Suprapubic skin (tissue), 4 donors: ENCODE measurements at places on chromosomes 12 and 14.

GRCh38 chr12:65792724-65793123, 31.6 kb upstream of the HMGA2 start:
- DNase-seq = no peak

DNA sequence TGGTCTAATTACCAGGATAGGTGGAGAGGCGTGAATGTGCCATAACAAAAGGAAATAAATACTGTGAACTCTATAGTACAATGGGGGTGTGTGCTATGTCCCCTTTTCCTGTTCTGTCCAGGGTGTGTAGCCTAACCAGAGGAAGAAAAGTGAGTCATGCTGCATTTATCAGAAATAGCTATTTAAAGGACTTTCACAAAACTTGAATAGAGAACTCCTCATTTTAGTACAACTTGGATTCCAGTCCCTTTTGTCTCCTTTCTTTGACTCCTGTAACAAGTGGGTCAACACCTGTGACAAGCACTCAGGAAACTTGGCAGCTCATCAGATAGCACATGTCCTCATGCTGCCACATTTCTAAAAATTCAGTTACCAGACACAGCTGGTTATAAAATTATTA, 123.4 kb downstream of the CCDC91 start:
- DNase-seq = no peak

DNA sequence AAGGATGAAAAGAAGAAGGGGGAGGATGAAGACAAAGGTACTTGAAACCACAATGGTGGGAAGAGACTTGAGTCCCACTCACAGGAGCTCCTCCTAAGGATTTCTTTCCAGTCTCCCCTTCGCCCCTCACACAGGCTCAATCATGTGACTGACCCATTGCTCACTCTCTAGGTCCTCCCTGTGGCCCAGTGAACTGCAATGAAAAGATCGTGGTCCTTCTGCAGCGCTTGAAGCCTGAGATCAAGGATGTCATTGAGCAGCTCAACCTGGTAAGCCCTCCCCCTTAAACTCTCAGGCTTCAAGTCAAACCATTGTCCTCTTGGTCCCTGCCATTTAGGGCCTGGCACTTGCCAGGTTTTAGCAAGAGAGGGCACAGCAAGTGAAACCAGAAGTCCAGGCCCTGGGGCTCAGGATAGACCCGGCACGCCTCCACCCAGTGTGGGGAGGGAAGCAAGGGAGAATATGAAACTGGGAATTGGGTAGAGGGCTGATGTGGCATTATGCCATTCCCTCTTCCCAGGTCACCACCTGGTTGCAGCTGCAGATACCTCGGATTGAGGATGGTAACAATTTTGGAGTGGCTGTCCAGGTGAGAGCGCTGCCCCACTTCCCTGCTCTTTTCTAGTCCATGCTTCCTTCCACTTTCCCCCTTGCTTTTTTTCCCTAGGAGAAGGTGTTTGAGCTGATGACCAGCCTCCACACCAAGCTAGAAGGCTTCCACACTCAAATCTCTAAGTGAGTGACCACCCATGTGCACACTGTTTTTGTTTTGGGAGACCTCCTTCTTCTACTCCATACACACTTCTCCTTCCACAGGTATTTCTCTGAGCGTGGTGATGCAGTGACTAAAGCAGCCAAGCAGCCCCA, 1.8 kb downstream of the PSME1 start:
- no peak for DNase-seq

GRCh38 chr12:131721548-131721947, 10.7 kb downstream of the SFSWAP start:
- no peak for DNase-seq

DNA sequence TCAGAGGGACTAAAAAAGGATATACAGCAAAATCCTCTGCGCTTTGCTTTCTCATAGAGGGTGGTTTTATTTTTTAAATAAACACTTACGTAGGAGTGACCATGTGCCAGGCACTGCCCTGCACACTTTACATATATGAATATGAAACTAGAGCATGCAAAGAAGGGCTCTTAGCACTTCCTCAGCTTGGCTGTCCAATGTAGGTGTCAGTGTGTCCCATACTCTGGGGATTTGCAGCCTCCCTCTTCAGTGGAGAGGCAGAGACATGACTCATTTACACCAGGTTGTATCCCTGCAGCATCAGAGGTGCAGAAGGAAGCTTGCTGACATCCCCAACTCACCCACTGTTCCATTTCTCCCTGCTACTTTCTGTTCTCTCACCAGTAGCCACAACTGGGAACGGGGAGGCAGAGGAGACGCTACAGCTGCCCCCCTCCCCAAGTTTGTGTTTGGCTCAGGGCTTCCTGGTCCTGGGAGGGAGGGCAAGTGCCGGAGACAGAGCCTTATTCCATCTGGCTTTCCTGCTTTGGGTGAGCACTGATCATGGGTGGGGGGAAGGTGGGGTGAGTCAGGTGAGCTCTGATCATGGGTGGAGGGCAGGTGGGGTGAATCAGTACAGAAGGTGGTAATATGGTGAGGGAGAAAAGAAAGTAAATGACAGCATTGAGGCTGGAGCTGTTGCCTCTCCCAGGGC, 4.9 kb upstream of the KRT5 start:
- peak; percentile 32 for DNase-seq

DNA sequence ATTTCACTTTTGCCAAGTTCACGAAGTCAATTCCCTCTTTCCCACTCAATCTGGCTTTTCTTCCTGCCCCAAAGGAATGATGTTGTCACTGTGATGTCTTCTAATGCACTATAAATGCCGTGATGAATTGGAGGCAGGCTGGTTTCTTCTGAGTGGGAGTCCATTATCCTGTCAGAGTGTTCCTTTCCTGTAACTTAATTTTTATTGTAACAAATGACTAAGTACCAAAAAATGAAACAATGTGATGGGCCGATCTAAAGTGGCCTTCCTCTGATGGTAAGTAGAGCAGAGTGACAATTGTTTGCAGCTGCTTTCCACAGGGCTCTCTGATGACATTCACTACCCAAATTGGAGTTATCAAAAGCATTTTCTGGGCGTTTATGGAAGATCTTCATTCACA, 22.2 kb downstream of the TMEM30B start:
- DNase-seq = no peak
